CD4-positive, alpha-beta memory T cell (primary cell): ENCODE measurements at places on chromosomes 13 and 19. TPM values are rescaled to one million over a fixed set of nuclear protein-coding genes. Genes with fewer than 3 reads are reported as not detected.

Gene SMIM24
- total RNA-seq, result not detected

Gene ETV2
- 1.3 TPM for total RNA-seq

Gene C2CD4C
- not detected for total RNA-seq

Gene KLK3
- not detected for total RNA-seq

DNA sequence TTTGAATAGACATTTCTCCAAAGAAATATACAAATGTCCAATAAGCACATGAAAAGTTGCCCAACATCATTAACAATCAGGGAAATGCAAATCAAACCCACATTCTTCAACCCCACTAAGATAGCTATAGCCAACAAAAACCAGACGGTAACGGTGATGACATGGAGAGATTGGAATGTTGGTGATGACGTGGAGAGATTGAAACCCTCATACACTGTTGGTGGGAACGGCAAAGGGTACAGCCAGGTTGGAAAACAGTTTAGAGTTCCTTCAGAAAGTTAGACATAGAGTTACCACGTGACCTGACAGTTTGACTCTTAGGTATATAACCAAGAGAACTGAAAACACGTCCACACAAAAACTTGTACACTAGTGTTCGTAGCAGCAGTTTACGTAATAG is 48.1 kb downstream of the TNFRSF19 start:
- DNase-seq, result no peak

DNA sequence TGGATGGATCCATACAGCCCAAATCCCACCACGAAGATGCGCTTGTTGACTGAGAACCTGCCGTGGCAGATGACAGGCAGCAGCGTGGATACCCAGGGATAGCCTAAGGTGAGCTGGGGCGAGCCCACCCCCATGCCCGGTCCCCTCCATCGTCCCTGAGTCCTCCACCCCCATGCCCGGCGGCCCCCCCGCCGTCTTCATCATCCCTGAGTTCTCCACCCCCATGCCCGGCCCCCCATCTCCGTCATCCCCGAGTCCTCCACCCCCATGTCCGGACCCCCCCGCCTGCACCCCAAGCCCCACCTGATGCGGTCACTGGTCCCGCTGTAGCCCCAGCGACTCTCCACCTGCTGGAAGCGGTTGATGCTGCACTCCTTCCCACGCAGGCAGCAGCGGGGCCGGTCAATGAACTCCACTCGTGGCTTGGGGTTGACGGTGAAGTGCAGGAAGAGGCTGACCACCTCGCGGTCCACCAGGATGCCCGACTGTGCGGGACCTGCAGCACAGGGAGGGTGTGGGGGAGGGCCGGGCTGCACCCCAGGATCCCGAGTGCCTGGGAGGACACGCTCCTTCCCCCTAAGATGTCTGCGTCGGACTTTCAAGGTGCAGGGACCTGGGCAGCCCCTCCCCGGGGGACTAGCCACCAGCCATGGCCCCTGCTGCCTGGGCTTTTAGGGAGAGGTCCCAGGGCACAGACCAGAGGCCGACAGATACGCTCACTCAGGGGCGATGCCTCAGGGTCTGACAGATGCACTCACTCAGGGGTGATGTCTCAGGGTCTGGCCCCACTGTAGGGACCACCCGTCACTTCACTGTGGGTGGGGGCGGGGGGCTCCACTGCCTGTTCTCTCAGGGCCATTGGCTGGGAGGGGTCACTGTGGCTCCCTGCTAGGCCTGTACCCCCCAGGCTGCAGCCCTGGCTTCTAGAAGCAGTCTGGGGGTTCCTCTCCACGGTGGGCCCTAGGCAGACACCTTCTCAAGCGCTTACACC is 28.0 kb downstream of the BTBD2 start:
- no peak for DNase-seq
